ENCODE measurements at places on chromosomes 5 and 9. TPM values are rescaled to one million over a fixed set of nuclear protein-coding genes. Genes with fewer than 3 reads are reported as not detected.

MYOZ3 gene
- 0.03 TPM for total RNA-seq

RANBP3L gene
- total RNA-seq: not detected

ANKRD31 gene
- not detected for total RNA-seq

DNA sequence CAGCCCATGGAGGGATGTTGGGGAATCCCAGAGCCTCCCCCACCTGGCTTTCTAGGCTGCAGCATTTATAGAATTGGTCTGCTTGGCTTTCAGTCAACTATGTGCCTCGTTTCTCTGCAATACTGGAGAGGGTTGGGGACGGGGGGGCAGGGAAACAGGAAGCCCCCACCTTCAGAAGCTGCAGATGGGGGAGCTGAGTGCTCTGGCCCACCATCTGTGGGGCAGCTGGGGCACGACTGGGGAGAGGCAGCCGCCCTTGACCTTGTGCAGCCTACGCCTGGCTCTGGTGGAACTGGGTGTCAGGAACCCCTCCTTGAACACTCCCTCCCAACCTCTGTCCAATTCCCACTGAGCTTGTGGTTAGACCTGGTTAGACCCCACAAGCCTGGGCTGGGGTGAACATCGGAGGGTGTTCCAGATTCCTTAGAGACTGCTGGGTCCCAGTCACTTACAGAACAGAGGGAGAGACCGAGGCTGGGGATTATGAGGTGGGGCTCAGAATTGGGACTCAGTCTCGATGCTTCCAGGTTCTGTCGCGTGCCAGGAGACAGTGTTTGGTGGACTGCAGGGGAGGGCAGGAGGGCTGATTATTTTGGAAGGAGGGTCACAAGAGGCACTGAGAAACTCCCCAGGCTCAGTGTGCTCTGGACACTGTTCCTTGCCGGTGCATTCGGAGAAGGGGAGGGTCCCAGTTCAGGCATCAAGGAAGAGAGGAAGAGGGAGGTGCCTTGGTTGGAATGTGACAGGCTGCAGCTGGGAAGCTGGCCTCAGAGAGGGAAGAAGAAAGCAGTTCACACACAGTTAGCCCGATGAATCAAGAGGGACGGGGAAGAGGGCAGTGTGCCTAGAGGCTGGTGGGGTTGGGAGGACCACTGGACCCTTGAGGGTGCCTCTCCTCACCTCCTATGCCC, 25.6 kb downstream of the COL27A1 start:
- DNase-seq: no peak

GRCh38 chr5:159073026-159073425, 26.7 kb downstream of the EBF1 start:
- no peak for DNase-seq

GRCh38 chr5:72076621-72077300, 30.5 kb upstream of the MAP1B start:
- DNase-seq: no peak

Data from MG63 (cell line).